ENCODE measurements at places on chromosomes 13 and 19. TPM values are rescaled to one million over a fixed set of nuclear protein-coding genes. Genes with fewer than 3 reads are reported as not detected.
A peak's percentile ranks its signal among the peaks of the same experiment; 100 is the strongest.

The DAND5 gene
- not detected for total RNA-seq

GRCh38 chr13:52179925-52180324 is 20.5 kb upstream of the NEK3 start:
- H3K4me1 ChIP-seq: no peaks in the 10 kb centered on the region
- DNase-seq: no peak
- H3K36me3 ChIP-seq: peaks cover 21% of the 10 kb centered on the region
- H3K4me3 ChIP-seq: no peak overlapping the region
- no peaks in the 10 kb centered on the region for H3K27me3 ChIP-seq

GRCh38 chr19:13133241-13133870 is 15.3 kb downstream of the NACC1 start:
- H3K4me3 ChIP-seq: no peak overlapping the region
- DNase-seq: no peak
- peaks cover 34% of the 10 kb centered on the region for H3K4me1 ChIP-seq
- H3K27me3 ChIP-seq: no peaks in the 10 kb centered on the region

GRCh38 chr19:1752009-1752756 is 1.1 kb upstream of the ONECUT3 start:
- H3K27me3 ChIP-seq: peaks cover 53% of the 10 kb centered on the region
- peaks cover 24% of the 10 kb centered on the region for H3K4me1 ChIP-seq
- no peaks in the 10 kb centered on the region for H3K36me3 ChIP-seq

GRCh38 chr13:74910415-74910814 is 571.6 kb downstream of the TBC1D4 start:
- no peak for DNase-seq
- H3K36me3 ChIP-seq: no peaks in the 10 kb centered on the region
- H3K27ac ChIP-seq: no peak overlapping the region
- peaks cover 6% of the 10 kb centered on the region for H3K27me3 ChIP-seq

The PGLYRP1 gene
- not detected for total RNA-seq

- peaks cover 8% of the 10 kb centered on the region for H3K36me3 ChIP-seq
- H3K27me3 ChIP-seq: no peaks in the 10 kb centered on the region
- no peak overlapping the region for H3K27ac ChIP-seq
- DNase-seq: no peak
- H3K4me1 ChIP-seq: peaks cover 18% of the 10 kb centered on the region
- no peak overlapping the region for H3K4me3 ChIP-seq
Observed at GRCh38 chr13:75790198-75790970, 154.3 kb downstream of the LMO7 start.

- no peak for DNase-seq
- peaks cover 16% of the 10 kb centered on the region for H3K27me3 ChIP-seq
- H3K27ac ChIP-seq: no peak overlapping the region
- no peak overlapping the region for H3K4me3 ChIP-seq
Observed at GRCh38 chr19:33189453-33189852, 4.7 kb upstream of the LRP3 start.

GRCh38 chr19:4974880-4975469 is 6.1 kb downstream of the KDM4B start:
- H3K4me1 ChIP-seq: peaks cover 31% of the 10 kb centered on the region
- no peak for DNase-seq
- H3K36me3 ChIP-seq: peaks cover 1% of the 10 kb centered on the region
- no peak overlapping the region for H3K4me3 ChIP-seq
- no peak overlapping the region for H3K27ac ChIP-seq

DNA sequence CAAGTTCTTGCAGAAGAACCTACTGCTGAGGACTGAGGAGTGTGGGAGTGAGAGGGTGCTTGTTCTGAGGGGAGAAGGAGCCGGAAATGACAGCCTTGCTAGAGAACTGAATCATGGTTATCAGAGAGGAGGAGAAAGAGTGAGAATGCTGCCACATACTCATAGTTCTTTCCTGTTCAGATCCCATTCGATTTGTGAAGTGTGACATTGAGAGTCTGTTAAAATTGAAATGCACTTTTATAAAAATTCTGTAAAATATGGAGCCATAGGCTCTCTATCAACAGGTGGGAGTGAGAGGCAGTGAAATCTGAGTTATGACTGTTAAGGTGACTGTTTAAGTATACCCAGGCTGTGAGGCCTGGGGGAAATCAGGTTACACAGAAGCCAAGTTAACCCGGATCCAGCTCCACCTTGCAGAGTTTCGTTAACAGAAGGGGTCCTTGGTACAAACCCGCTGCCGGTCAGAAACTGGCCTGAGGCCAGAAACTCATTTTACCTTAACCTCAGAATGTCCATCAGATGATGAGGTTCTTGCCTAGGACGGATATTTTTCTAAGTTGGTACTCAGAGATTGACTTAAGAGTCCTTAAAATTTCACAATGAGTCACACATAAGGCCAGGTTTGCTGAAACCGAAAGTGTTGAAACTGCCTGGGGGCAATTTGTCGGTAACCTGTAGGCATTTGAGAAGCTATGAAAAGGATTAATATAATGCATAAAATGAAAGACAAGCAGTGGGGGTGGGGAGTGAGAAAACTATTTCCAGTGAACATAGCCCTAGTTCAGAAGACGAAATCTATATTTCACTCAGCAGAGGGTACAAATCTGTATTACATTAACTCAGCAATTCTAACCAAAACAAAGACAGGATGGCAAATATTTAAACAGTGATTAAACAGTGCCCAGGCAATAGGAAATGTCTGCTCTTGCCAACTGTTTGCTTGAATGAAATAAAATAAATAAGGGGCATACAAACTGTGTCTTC is 350.5 kb downstream of the KCNRG start:
- H3K27ac ChIP-seq: no peak overlapping the region
- no peaks in the 10 kb centered on the region for H3K36me3 ChIP-seq
- peaks cover 38% of the 10 kb centered on the region for H3K4me1 ChIP-seq
- peak; percentile 62 for DNase-seq

DNA sequence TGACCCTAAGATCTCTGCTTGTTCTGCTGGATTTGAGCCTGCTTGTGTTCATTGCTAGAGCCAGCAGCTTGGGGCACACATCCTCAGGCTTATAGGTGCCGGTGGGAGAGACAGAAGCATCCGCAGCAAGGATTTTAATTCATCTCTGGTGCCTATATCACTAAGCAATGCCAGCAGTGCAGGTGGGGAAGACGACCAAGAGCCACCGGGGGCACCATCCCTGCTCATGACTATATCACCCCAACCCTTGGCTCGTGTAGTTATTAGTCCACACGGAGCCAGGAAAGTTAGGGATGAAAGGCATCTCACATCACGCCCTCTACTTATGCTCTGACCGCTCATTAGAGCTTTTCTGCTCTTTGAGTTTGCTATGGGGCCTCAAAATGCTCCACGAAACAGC is 298.2 kb downstream of the DCLK1 start:
- H3K27me3 ChIP-seq: peaks cover 5% of the 10 kb centered on the region
- no peak overlapping the region for H3K27ac ChIP-seq
- H3K4me1 ChIP-seq: no peaks in the 10 kb centered on the region
- no peaks in the 10 kb centered on the region for H3K36me3 ChIP-seq
- H3K4me3 ChIP-seq: no peak overlapping the region

DNA sequence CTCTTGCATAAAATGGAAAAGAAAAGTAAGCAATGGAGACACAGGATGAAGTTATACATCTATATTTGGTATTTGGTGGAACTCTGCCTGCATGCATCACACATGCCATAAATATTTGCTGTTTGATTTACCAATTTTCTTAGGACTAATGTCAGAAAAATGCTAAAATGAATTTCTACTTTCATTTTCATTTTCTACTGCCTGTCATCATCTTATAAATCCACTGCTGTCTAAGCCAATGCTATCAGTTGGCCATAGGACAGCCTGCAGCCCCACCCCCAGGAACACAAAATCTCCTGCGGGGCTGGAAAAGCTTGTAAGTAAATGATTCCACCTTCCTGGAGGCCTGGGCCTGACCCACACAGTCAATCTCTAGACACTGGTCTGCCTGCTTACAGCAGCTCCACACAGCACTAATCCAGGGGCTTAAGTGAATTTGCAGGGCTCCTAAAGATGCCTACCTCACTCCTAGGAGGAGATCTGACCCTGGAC is 122.0 kb downstream of the ENOX1 start:
- H3K4me1 ChIP-seq: peaks cover 10% of the 10 kb centered on the region
- H3K36me3 ChIP-seq: no peaks in the 10 kb centered on the region
- DNase-seq: peak; percentile 24
- no peaks in the 10 kb centered on the region for H3K27me3 ChIP-seq

GRCh38 chr13:41639237-41639904 is 182.0 kb downstream of the RGCC start:
- no peaks in the 10 kb centered on the region for H3K27me3 ChIP-seq
- peaks cover 11% of the 10 kb centered on the region for H3K36me3 ChIP-seq
- H3K4me1 ChIP-seq: no peaks in the 10 kb centered on the region
- H3K4me3 ChIP-seq: no peak overlapping the region

DNA sequence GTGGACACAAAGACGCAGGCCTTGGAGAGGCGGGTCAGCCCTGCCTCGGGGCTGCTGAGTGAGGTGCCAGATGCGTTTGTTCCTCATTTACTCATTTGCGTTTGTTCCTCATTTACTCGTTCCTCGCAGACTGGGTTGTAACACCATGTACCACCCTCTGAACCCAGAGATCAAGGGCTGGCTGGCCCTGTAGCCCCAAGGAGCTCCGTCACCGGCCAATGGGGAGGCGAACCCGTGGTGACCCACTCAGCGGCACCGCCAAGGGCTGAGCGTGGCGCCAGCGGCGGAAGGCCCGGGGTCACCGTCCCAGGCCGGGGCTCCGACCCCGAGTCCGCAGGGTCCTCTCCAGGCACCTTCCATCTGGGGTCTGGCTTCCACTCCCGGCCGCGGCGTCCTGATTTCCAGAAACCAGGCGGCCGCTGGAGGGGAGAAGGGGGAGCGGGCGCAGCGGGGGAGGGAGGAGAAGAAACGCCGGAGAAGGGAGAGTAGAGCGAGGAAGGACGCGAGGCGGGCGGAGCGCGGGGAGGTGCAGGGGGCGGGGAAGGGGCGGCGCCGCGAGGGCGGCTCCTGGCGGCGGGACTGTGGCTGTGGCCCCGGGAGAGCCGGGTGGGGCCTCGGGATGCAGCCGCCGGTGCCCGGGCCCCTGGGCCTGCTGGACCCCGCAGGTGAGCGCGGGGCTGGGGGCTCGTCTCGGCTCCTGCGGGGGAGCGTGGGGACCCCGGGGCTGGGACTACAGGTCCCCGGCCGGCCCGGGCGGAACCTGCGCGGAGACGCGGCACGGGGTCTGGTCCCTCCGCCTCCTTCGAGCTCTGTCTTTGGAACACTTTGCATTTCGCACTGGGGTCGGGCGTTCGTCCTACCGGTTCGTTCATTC is at the start of gene TMEM255B:
TMEM255B (plus strand) TSS at position 576 of the 874 bp plus-strand sequence; CDS start at position 620, 44 bp downstream.
- H3K27ac ChIP-seq: no peak within 1 kb of the TSS
- peak within 1 kb of the TSS; percentile 86 for H3K4me3 ChIP-seq
- peaks cover 38% of the 10 kb centered on the region for H3K27me3 ChIP-seq
- H3K36me3 ChIP-seq: no peaks in the 10 kb centered on the region
- peak; percentile 82 for DNase-seq

GRCh38 chr13:106573284-106573846 is 5.4 kb upstream of the ARGLU1 start:
- peaks cover 9% of the 10 kb centered on the region for H3K36me3 ChIP-seq
- DNase-seq: no peak
- no peaks in the 10 kb centered on the region for H3K27me3 ChIP-seq
- H3K4me1 ChIP-seq: peaks cover 19% of the 10 kb centered on the region
- no peak overlapping the region for H3K27ac ChIP-seq

DNA sequence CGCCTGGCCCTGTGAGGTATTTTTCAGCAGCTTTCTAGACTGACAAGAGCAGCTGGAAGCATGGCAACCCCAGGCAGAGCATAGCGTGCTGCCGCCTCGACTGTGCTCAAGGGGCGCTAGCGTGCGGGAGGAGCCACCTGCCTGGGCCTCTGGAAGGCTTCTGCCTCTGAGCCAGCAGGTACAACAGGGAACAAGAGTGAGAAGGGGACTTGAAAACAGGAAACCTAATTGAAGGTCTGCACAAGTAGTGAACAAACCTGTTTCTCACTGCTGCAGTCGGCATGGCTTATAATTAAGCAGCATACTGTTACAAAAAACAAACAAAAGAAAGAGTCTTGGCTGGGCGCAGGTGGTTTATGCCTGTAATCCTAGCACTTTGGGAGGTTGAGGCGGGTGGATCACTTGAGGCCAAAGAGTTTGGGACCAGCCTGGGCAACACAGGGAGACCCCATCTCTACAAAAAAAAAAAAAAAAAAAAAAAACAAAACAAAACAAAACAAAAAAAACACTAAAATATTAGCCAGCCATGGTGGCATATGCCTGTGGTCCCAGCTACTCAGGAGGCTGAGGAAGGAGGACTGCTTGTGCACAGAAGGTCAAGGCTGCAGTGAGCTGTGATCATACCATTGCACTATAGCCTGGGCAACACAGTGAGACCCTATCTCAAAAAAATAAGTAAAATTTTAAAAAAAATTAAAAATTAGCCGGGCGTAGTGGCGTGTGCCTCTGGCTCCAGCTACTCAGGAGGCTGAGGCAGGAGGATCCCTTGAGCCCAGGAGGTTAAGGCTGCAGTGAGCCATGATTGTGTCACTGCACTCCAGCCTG is 12.6 kb upstream of the GARRE1 start:
- no peak overlapping the region for H3K4me3 ChIP-seq
- peak; percentile 43 for DNase-seq
- peaks cover 3% of the 10 kb centered on the region for H3K4me1 ChIP-seq
- H3K36me3 ChIP-seq: no peaks in the 10 kb centered on the region

DNA sequence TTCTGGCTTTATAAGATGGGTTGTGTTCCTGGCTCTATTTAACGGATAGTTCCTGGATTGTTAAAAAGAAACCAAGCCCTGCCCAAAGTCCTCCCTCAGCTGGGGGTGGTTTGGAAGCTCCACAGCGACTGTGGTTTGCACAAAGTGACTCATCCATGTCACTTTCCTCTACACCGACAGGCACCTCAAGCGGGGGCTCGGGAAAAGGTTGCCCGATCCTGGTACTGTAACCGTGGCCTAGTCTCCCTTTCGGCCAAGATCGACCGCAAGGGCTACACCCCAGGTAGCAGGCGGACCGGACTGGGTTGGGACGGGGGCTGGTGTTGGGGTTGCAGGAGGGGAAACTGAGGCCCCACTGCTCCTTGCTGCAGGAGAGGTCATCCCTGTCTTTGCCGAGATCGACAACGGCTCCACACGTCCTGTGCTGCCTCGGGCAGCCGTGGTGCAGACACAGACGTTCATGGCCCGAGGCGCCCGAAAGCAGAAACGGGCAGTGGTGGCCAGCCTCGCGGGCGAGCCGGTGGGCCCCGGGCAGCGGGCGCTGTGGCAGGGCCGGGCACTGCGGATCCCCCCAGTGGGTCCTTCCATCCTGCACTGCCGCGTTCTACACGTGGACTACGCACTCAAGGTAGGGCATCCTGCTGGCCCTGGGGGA is 1.6 kb downstream of the ARRDC2 start:
- no peaks in the 10 kb centered on the region for H3K27me3 ChIP-seq
- peaks cover 37% of the 10 kb centered on the region for H3K36me3 ChIP-seq
- H3K4me1 ChIP-seq: peaks cover 62% of the 10 kb centered on the region
- H3K27ac ChIP-seq: peak overlapping the region; percentile 86
- DNase-seq: peak; percentile 68

The ZNF324B gene
- total RNA-seq: 5.8 TPM

GRCh38 chr13:81916461-81916860 is 1575.5 kb upstream of the SPRY2 start:
- no peak for DNase-seq
- no peaks in the 10 kb centered on the region for H3K4me1 ChIP-seq
- no peak overlapping the region for H3K27ac ChIP-seq
- H3K36me3 ChIP-seq: no peaks in the 10 kb centered on the region
- H3K4me3 ChIP-seq: no peak overlapping the region

- H3K27me3 ChIP-seq: no peaks in the 10 kb centered on the region
- H3K27ac ChIP-seq: no peak overlapping the region
- H3K4me1 ChIP-seq: no peaks in the 10 kb centered on the region
- no peaks in the 10 kb centered on the region for H3K36me3 ChIP-seq
- DNase-seq: no peak
Observed at GRCh38 chr13:90120026-90120425, 1227.5 kb upstream of the MIR17HG start.

The IL17D gene
- not detected for total RNA-seq

GRCh38 chr19:1507763-1508506 is 4.9 kb downstream of the ADAMTSL5 start:
- peak overlapping the region; percentile 20 for H3K27ac ChIP-seq
- peaks cover 21% of the 10 kb centered on the region for H3K4me1 ChIP-seq
- peak overlapping the region; percentile 77 for H3K4me3 ChIP-seq
- no peaks in the 10 kb centered on the region for H3K36me3 ChIP-seq
